ENCODE measurements at places on chromosomes 5 and 9.
A peak's percentile ranks its signal among the peaks of the same experiment; 100 is the strongest.

- no peak for DNase-seq
These were observed 53.7 kb downstream of the TMOD1 start for GRCh38 chr9:97555164-97555563.

DNA sequence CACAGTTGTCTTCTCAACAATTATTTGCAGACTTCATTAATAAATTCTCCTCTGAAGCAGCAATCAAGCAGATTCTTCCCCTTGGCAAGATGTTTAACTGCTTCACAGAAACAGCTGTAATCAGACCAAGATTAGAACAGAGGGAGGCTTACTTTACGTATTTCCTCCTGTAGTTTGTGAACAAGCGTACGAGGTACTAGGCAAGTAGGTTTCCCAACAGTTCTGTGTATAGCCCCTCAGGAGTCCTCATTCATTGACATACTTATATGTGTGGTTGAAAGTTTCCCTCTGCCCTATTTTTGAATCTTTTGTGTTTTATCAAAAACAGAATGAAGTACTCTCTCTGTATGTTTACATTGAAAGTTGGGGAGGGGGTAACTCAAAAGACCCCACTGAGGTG, 128.0 kb downstream of the SPATA31D1 start:
- no peak for DNase-seq

- no peak for DNase-seq
These were observed 98.2 kb downstream of the TAF11L14 start for GRCh38 chr5:17732351-17732923.

DNA sequence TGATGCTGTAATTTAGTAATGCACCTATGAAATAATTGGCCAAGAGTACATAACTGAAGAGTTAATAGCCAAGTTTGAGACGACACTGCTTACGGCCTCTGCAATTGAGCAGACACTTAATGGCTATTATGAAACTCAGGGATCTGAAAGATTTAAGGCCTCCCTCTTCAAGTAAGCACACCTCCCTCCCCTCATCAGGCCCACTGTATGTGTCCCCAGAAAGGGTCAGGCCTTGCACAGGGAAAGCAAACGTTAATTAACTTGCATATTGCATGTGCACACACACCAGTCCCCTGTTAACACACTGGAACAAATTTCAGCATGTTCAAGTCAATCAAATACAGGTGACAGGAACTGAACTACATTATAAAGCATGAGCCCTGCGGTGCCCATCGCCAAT, 163.6 kb downstream of the SPOCK1 start:
- DNase-seq: no peak

- DNase-seq: no peak
These were observed 141.3 kb downstream of the PSAT1 start for GRCh38 chr9:78438211-78438610.

- peak; percentile 76 for DNase-seq
These were observed 36.8 kb downstream of the ITK start for GRCh38 chr5:157217289-157218024.

DNA sequence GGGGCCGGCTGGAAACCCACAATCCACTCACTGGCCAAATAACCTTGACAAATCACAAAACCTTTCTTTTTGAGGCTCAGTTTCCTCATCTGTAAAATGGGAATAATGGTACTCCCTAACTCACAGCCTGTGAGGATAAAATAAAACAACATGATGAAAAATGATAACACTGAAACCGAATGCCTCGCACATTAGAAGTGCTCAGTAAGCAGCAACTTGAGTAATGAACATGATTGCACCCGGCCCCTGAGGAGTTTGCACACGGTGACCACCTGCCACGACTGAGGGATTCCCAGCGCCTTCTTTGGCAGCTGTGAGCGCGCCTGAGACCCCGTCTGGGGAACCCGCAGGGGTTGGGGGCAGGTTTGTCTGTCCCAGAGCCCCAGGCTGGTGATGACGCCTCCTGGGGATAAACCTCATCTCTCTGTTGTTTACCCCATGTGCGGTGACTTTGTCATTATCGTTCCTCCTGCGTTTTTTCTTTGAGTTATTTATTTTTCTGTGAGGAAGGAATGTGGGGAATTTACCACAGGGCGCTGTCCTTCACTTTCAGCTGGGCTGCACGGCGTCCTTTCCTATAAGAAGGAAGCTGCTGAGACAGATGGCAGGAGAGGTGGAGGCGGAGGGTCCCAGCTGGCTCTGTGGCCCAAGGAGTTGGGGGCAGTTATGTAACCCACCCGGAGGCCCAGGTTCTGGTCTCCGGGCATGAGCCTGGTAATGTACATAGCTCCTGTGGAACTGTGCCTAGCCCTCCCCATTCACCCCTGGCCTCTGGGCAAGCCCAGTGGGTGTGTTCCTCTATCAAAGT, 3.0 kb upstream of the SYNPO start:
- DNase-seq: no peak

- no peak for DNase-seq
These were observed 45.0 kb downstream of the TRIM36 start for GRCh38 chr5:115124741-115125140.

GRCh38 chr5:121009058-121009457, 545.0 kb downstream of the PRR16 start:
- DNase-seq: no peak

DNA sequence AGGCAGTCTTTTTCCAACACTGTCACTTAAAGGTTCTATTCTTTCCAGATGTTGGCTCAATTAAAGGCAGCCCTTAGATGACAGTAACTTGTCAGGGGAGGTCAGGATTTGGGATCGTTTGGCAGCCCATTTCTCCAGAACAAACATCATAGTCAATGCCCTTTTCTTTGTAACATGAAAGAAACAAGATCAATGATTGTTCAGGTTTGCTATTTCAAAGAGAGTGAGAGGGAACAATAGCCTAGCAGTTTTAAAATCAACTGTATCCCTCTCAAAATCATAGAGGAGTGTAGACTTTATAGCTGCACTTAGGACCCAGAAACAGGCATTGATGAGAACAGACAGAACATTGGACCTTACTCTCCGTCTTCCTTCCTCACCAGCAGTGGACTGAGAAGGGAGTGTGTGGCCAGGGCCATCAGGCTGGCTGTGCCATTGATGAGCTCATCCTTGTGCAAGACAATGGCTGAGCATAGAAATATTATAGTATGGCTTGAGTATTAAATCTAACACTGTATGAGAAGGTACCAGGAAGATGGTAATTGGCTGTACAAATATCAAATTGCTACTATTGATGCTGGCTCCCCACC, 130.0 kb downstream of the PIP5K1B start:
- DNase-seq: no peak

DNA sequence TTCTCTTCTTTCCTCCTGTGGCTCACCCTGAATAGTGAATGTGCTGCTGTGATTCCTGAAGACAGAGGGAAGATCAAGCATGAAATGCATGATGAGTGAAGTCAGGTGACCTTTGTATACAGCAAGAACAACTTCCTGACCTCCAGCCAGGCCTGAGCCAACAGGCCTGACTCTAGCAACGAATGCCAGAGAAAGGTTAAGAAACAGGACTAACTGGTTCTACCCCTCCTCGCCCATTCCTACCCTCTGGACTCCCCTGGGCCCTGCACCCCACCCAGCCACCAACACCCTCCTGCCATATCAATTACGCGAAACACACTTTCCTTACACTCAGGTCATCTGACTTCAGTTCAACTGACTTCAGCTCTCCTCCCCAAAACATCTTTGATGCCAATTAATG, 4.9 kb downstream of the SUSD1 start:
- DNase-seq: no peak

- DNase-seq: no peak
These were observed 114.9 kb downstream of the PDZD2 start for GRCh38 chr5:31753700-31754357.

DNA sequence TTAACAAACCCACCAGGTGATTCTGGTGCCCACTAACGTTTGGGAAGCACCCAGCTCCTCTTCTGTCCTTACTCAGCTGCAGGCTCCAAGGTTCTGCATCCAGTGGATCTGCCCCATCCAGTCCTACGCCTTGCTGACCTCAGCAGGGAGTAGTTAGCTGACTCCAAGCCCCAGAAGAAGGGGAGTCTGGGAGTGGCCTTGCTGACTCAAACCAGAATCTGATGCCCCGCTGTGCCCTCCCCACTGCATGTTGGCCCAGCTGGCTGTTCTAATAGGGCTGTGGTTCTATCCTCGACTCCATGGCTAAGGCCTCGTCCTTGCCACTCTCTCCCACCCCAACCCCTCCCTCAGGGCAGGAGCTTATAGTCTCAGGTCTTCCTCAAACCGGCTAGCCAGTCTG, 136.3 kb downstream of the TTLL11 start:
- DNase-seq: no peak

DNA sequence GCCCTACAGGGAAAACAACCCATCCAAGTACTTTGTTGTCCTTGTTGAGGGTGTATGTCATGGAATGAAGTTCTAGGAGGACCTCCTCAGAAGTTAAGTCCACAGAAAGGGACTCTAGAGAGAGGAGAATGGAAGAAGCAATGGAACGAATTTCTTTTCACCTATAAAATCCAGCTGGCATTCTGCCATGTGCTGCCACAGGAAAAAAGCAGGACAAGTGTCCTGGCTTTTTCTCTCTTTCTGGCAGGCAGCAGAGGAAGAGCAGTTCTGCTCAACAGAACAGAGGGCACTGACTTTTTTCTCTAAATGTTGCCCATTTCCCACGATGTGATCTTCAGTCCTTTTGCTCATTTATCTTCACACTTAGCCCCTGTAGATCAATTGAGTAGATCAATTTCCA, 240.8 kb downstream of the MCTP1 start:
- DNase-seq: no peak

GRCh38 chr5:32551865-32552264, 33.5 kb upstream of the SUB1 start:
- DNase-seq: no peak

GRCh38 chr5:2739360-2740050, 12.0 kb downstream of the IRX2 start:
- DNase-seq: no peak

DNA sequence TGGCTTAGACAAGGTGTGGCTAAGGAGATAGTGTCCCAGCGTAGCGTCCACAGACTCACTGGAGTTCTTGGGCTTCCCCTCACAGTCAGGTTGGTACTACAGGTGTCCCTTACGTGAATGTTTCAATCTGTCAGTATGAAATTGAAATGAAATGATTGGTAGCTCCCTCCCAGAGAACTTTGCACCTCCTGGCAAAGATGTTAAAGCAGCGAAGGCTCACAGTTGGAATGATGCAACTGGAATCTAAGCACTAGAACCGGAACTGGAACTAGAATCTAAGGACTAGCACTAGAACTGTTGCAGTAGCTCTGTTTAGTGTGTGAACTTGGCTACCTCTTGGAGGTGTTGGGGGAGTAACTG, 1.1 kb downstream of the SLC31A1 start:
- DNase-seq: no peak

- no peak for DNase-seq
These were observed 35.7 kb downstream of the AK8 start for GRCh38 chr9:132842124-132843044.

DNA sequence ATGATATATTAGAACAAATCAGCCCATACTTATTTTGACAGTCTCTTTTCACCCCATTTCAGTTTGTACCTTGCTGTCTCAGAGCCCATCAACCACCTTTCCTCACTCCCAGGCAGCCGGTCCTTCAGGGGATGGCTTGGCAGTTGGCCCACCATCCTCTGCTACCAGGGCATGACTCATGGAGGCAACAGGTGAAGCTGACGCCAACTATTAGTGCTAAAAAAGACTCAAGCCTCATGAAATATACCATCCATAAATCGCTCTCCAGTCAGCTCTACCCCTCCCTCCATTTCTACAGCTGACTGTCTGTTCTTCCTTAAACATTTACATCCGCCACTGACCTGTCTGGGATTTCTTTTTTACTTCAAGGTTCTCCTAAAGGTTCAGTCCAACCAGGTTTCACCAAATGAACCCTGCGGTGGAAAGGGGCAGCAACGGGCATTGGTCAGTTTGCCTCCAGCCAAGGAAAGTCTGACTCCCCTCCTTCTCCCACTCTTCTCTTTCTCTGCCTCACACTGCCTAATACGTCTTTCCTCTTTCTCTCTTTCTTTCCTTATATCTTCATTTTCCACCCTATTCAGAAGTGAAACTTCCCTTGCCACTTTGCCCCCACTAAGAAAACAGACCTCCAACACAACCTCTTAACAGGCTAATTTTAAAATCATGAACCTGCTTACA, 439.1 kb downstream of the RAB3C start:
- DNase-seq: no peak

GRCh38 chr5:135979510-135979909, 24.7 kb upstream of the LECT2 start:
- DNase-seq: no peak

DNA sequence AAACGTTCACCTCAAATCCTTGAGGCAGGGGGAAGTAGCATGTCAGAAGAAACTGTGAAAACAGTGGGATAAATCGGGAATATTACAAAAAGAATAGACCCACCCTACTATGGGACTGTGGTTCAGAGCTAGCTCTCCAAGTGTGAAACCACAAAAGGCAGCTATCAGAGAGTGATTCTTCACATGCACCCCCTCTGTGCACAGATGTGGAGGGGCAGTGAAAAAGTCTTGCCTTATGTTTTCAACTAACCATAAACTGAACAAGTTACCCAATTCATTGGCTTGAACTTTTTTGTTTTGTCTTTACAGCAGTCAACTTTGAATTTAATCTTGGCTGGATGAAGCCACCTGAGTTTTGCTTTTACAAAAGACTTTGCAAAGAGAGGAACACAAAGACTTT, 98.8 kb upstream of the NR4A3 start:
- DNase-seq: no peak

DNA sequence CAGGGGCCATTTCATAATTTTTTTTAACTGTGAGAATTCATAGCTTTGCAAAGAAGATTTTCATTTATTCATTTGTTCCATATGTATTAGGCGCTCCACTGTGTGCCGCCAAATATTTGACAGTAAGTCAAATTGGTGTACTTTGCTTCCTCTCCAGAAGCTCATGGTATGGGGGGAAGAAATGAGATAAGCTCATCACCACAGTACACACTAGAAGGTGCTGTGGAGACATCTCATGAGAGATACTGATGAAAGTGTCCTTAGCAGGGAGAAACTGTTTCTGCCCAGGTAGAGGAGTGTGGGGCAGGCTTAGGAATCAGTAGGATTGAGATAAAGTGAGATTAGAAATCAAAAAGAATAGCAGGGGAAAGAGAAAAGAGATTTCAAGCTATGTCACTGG, 136.2 kb downstream of the CDH6 start:
- no peak for DNase-seq

- no peak for DNase-seq
These were observed 17.2 kb downstream of the SPTLC1 start for GRCh38 chr9:92097997-92098482.

DNA sequence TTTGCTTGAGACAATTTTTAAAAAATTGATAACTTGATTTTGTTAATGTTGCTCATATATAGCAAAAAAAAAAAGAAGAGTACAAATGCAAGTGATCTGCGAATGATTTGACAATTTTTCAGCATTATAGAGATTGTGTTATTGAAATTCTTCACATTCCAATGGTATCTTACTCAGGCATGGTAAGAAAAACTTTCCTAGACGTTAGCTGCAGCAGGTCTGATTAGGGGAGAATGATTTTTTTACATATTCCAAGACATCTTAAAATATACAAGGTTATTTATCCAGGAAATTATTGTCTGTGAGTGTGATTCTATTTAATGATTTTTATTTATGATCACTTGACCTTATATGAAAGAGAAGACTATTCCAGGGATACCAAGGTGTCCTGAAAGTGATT, 361.9 kb downstream of the MAT2B start:
- DNase-seq: no peak

Data from activated CD8-positive, alpha-beta memory T cell treated with anti-CD3 and anti-CD28 coated beads for 4 hours (primary cell).